NCI-H2081 treated with DMSO at 0.1 percent for 48 hours (cell line): ENCODE measurements at places on chromosomes 6 and 20.

DNA sequence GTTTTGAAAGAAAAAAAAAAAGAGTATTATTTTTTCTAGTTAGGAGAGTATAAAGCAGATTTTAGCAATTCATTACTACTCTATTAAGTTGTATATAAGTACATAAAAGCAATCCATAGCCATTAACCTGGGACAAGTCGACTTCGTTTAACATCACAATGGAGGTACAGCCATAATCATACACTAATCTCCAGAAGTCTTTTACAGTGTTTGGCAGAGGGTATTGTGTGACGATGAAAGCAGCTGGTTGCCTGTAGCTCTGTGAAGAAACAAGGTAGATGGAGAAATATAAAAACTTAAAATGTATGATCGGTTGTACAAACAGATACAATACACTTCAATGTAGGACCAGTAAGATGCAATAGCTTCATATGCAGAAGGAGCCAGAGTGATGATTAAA, 75.9 kb upstream of the THEMIS start:
- no peak for DNase-seq

- DNase-seq, result no peak
These were observed 236.8 kb upstream of the MARCKS start for GRCh38 chr6:113620386-113620785.

DNA sequence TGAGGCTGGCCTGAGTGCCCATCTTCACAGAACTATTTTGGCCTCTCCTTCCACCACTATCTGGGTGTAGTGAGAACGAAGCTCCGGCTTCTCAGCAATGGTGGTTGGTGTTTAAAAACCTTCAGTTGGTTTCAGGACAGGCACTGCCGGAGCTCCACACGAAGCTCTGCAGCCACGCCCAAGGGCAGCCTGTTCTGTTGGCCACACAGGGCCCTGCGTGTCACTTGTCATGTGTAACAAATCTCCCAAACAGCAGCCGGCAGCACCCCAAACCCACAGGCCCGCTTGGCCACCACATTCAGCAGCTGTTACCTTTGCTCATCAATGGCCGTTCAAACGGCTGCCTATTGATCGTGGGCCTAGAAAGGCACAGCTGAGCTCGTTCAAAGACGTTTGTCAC, 97.5 kb downstream of the ERMARD start:
- no peak for DNase-seq

DNA sequence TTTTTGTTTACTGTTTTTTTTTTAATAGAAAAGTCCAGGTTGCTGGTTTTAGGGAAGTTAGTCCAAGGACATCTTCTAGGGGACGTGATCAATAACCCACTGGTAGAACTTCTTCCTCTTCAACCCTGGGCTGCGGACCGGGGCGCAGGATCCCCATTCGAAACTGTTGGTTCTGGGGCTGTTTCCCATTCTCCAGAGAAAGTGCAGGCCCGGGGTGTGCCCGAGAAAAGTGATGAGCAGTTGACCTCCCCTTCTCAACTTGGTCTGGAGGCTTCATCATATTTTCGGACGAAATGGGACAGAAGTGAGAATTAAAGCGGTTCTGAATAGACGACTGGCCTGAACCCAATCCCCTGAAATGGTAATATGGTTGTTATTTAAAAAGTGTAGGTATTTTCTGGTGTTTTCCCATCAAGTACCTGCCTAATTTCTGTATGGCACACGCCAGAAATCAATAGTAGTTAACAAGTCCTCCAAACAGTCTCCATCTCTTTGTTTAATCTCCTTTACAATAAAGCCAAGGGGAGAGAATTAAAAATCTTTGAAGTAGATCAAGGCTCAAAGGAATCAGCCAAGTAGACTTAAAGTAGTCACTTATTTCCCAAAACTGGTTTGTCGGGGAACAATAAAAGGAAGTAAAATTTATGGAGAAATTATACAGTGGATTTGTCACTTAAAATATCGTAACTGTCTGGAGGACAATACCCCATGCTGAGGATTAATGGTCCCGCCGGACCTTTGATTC, 550 bp upstream of the PRDM13 start:
- DNase-seq, result no peak

- no peak for DNase-seq
These were observed 61.4 kb downstream of the DNAH8 start for GRCh38 chr6:38776515-38776914.
